Activated B cell treated with CpG ODN at 0.5 μM for 24 hours (primary cell): ENCODE measurements at places on chromosomes 5 and 9. TPM values are rescaled to one million over a fixed set of nuclear protein-coding genes. Genes with fewer than 3 reads are reported as not detected.
A peak's percentile ranks its signal among the peaks of the same experiment; 100 is the strongest.

COL15A1 gene
- 0.07 and 0.15 TPM in 2 replicates for total RNA-seq

GCNT1 gene
- total RNA-seq = 9.2 and 10.6 TPM in 2 replicates

FOXD4L5 gene
- 0.49 and 0.75 TPM in 2 replicates for total RNA-seq

IFNA4 gene
- total RNA-seq = not detected in 2 replicates

ABCA2 gene
- total RNA-seq = 4.5 and 7.5 TPM in 2 replicates

IFNE gene
- total RNA-seq = not detected in 2 replicates

GRCh38 chr9:16217943-16218701, 652.3 kb downstream of the BNC2 start:
- no peak overlapping the region for H3K27ac ChIP-seq
- H3K4me1 ChIP-seq = no peaks in the 10 kb centered on the region
- H3K36me3 ChIP-seq = no peaks in the 10 kb centered on the region
- H3K27me3 ChIP-seq = no peaks in the 10 kb centered on the region

DNA sequence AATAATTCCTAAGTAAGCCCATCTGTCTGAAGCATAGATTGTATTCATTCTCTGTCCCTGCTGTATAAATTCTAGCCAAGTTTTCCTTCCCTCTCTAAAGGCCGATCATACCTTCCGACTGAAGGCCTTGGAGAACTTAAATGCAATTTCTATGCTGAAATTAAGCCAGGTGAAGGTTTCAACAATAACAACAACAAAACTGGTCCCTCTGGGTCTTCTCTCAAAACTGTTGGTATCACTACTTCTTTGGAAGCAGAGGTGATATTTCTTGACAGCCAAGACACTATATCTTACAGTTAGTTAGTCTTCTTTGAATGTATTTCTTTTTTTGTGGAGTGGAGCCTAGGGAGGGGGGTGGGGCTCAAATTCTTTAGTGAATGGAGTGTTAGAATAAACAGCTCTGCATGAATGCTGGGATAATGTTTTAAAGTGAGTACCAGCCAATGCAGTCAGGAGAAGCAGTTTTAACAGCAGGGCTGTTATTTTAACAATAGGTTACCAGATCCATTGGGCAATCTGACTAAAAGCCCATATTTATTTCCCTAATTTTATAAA, 508.9 kb downstream of the EBF1 start:
- DNase-seq = no peak
- no peak overlapping the region for H3K27ac ChIP-seq
- H3K27me3 ChIP-seq = no peaks in the 10 kb centered on the region

DNA sequence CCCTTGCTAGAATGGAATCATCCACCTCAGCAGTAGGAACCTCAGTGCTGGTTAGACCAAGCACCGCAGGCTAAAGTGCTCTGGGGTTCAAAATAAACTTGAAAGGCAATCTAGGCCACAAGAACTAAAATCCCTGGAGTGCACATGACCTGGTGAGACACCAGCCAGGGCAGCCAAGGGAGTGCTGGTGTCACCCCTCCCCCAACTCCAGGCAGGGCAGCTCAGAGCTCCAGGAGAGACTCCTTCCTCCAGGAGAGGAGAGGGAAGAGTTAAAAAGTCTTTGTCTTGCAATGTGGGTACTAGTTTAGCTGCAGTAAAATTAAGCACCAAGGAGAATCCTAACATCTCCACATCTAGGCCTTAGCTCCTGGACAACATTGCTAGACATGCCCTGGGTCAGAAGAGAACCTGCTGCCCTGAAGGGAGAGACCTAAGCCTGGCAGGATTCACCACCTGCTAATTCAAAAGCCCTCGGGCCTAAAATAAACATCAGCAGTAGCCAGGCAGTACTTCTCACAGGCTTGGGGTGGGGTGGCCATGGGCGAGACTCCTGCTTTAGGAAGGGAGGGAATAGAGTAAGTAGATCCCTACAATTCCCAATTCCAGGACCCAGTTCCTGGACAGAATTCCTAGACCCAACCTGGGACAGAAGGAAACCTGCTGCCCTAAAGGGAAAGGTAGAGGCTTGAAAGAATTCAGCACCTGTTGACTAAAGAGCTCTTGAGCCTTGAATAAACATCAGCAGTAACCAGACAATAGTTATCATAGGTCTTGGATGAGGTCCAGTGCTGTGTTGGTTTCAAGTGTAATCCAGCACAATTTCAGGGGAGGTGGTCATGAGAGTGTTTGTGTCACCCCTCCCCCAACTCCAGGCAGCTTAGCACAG, 25.8 kb downstream of the UGT3A2 start:
- no peaks in the 10 kb centered on the region for H3K4me1 ChIP-seq
- DNase-seq = no peak
- H3K4me3 ChIP-seq = no peak overlapping the region
- H3K36me3 ChIP-seq = no peaks in the 10 kb centered on the region
- no peaks in the 10 kb centered on the region for H3K27me3 ChIP-seq

DNA sequence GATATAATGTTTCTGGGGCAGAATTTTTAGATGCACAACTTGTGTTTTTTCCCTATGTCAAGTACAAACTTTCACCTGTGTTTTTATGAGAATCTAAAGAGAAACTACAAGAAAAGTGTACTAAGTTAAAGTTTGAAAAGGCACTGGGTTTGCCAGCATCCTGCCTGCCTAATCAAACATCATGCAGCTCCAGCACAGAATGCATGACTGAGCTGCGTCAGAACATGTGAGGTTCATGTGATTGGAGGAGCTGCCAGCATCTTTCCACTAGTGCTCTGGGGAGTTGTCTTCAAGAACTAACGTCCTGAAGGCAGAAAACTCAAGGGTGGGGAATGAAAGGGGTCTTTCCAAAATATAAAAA, 46.1 kb upstream of the RIC1 start:
- peak overlapping the region; percentile 99 for H3K27ac ChIP-seq
- H3K4me1 ChIP-seq = peaks cover 89% of the 10 kb centered on the region
- no peaks in the 10 kb centered on the region for H3K27me3 ChIP-seq
- peaks cover 9% of the 10 kb centered on the region for H3K36me3 ChIP-seq
- peak overlapping the region; percentile 71 for H3K4me3 ChIP-seq
- peak; percentile 45 for DNase-seq

DNA sequence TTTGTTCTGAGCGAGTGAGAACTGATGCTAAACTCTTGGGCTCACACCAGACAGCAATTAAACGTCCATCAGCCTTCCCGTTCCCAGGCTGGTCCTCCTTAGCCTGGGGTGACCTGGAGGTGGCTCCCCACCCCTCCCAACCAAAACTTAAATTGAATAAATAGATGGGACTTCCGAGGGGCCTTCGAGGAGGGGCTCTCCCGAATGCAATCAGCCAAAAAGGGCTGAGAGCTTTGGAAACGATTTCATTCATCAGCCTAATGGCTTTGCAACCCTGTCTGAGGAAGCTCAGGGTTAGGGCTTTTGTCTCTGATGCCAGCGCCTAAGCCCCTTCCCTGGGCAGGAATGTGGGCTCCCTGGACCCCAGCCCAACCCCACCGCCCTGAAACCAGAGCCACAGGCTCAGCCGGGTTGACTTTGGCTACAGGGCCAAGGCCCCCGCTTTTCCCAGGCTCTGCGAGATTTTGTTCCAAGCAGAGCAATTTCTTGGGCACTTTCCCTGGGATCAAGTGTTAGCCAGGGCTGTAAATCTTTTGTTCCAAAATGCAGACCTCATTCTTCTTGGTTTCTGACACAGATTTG, 29.2 kb downstream of the LHX3 start:
- H3K27me3 ChIP-seq = peaks cover 7% of the 10 kb centered on the region
- H3K36me3 ChIP-seq = no peaks in the 10 kb centered on the region
- H3K4me3 ChIP-seq = no peak overlapping the region

DNA sequence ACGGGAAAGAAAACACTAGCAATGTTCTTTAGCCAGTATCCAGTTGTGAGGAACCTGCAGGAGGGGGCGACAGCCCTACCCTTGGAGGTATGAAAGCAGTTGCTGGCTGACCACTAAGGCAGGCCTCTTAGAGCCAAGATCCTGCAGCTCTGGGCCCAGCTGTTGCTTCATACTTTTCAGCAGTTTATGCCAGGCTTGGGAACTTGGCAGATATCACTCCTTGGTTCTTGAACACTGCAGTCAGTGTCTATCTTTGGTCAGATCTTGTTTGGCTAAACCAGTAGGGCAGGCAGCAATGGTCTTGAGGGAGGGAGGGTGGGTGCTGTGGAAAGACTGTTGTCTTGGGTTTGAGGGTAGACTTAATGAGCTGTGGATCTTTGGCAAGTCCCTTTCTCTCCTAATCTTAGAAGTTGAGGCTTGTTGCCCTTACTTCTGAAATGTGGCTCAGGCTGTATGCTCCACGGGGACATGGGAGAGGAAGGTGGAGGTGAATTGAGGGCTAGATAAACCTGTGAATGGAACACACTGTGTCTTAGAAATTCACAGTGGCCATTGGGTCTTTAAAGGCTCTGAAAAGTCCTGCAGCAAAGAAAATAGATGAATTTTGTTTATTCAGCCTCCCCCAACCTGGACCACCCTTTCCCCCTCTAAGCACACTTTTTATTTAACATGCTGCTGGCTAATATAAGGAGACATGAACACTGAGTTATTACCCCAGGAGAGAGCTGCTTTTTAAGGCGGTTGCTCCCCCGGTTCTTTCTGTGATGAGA, 37.5 kb downstream of the ZNF618 start:
- no peak overlapping the region for H3K4me3 ChIP-seq
- H3K27me3 ChIP-seq = peaks cover 4% of the 10 kb centered on the region
- H3K36me3 ChIP-seq = no peaks in the 10 kb centered on the region
- DNase-seq = no peak

DNA sequence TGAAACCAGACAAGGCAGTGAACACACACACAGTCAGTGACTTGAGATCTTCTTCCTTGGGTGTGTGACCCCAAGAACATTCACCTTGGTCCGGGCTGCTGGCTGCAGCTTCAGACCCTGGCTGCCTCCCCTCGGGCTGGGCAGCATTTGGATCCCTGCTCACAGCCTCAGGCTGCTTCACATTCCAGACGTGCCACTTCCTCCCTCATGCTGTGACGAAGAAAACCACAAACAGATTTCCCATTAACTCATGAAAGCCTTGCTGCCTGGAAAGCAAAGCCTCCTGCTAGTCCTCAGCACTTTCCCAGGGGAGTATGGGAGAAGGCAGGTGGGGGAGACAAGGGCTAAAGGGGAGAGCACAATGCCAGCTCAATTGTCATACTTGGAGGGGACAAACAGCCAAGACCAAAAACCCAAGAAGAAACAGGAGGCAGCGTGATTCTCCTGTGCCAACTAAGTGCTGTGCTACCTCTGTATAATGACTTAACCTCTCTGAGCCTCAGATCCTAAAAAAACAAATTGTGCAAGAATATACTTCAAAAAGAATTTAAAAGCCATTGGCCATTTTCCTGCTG, 594.6 kb upstream of the BRINP1 start:
- H3K27me3 ChIP-seq = peaks cover 18% of the 10 kb centered on the region
- H3K27ac ChIP-seq = no peak overlapping the region
- no peaks in the 10 kb centered on the region for H3K36me3 ChIP-seq
- DNase-seq = no peak

GRCh38 chr5:36199620-36200019, 42.1 kb downstream of the NADK2 start:
- peaks cover 69% of the 10 kb centered on the region for H3K36me3 ChIP-seq
- H3K27ac ChIP-seq = no peak overlapping the region
- H3K4me3 ChIP-seq = no peak overlapping the region
- DNase-seq = no peak
- H3K4me1 ChIP-seq = no peaks in the 10 kb centered on the region

GRCh38 chr5:159227452-159227851, 18.1 kb upstream of the RNF145 start:
- H3K4me1 ChIP-seq = no peaks in the 10 kb centered on the region
- H3K36me3 ChIP-seq = no peaks in the 10 kb centered on the region
- no peaks in the 10 kb centered on the region for H3K27me3 ChIP-seq
- no peak for DNase-seq

DNA sequence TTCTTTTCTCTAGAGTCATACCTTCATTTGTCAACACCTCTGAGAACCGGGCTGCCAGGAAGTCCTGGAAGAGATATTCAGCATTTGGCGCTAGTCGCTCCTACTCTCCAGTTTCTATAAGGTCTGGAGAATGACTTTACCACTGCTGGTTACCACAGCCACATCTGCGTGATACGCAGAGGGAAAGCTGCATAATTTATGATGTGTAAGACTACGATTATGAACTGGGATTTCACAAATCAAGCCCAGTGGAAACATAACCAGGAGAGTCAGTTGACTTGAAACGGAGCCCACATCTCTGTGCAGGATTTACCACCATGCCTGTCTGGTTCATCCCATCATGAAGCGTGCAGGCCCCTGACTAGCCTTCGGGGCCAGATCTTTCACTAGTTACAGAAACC, 72.6 kb downstream of the FGF1 start:
- peaks cover 2% of the 10 kb centered on the region for H3K4me1 ChIP-seq
- H3K36me3 ChIP-seq = no peaks in the 10 kb centered on the region
- no peak overlapping the region for H3K4me3 ChIP-seq
- H3K27me3 ChIP-seq = peaks cover 15% of the 10 kb centered on the region
- DNase-seq = no peak

DNA sequence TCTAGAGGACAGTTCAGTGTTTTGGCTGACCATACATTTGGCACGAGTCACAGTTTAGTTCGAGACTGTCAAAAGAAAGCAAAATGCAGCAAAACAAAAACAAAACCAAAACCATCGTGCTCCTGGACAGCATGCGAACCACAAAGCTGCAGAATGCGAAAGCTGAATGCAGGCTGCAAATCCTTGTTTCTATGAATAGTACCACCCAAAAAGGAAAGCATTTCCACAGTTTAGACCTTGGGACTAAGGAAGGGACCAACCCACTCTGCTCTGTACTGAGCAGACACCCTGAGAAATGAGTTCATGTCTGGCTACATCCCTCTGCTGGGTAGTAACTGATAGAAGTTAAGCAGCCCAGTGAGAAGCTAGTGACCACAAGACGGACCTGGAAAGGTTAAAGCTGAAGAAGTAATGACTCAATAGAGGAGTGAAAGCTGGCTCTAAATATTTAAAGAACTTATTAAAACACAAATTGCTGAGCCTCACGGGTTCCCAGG, 3.9 kb downstream of the GCNT4 start:
- no peaks in the 10 kb centered on the region for H3K36me3 ChIP-seq
- no peak overlapping the region for H3K27ac ChIP-seq
- no peak for DNase-seq
- H3K4me1 ChIP-seq = peaks cover 6% of the 10 kb centered on the region

DNA sequence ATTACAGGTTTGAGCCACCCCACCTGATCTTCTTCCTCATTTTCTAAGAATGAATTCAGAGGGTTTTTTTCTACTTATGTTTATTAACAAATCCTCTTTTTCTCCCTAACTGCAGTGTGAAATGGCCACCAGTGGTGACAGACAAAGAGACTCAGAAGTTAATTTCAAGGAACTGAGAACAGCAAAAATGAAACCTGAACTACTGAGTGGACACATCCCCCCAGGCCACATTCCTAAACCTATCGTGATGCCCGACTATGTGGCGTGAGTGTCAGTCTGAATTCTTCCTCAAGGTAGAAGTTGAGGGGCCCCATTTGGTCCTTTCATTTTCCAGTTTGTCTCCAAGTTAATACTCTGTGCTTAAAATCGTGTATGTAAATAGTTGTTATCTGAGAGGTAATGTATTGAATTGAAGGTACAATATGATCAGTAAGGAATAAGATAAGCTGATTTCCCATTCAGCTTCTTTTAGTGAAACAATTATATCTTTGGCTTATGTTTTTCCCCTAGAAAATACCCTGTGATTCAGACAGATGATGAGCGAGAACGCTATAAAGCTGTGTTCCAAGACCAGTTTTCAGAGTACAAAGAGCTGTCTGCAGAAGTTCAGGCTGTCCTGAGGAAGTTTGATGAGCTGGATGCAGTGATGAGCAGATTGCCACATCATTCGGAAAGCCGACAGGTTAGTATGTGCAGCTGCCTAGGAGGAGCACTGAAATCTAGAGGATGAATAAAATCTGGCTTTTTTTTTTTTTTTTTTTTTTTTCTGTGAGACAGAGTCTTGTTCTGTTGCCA, 17.7 kb downstream of the MARVELD2 start:
- DNase-seq = no peak
- no peak overlapping the region for H3K27ac ChIP-seq
- no peaks in the 10 kb centered on the region for H3K36me3 ChIP-seq
- no peak overlapping the region for H3K4me3 ChIP-seq
- H3K27me3 ChIP-seq = no peaks in the 10 kb centered on the region
